ENCODE measurements at places on chromosomes 16 and 17.

- DNase-seq: no peak
These were observed 52.1 kb upstream of the ZNF750 start for GRCh38 chr17:82891911-82892310.

- no peak for DNase-seq
These were observed 10.4 kb upstream of the KDM6B start for GRCh38 chr17:7823581-7824001.

DNA sequence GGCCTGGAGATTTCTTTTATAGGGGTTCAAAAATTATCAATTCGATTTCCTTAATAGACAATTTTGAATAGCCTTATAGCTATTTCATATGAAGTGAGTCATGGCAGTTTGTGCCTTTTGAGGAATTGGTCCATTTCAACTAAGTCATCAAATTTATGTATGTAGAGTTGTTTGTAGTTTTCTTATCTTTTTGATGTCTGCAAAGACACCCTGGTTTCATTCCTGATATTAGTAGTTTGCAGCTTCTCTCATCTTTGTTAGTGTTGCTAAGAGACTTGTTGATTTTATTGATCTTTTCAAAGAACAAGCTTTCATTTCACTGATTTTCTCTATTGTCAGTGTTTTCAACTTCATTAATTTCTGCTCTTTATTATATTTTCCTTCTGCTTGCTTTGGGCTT, 44.2 kb downstream of the N4BP1 start:
- no peak for DNase-seq

- no peak for DNase-seq
These were observed 30.4 kb upstream of the FOXK2 start for GRCh38 chr17:82489117-82489516.

- DNase-seq: no peak
These were observed 119.6 kb upstream of the ZNF750 start for GRCh38 chr17:82959242-82959930.

DNA sequence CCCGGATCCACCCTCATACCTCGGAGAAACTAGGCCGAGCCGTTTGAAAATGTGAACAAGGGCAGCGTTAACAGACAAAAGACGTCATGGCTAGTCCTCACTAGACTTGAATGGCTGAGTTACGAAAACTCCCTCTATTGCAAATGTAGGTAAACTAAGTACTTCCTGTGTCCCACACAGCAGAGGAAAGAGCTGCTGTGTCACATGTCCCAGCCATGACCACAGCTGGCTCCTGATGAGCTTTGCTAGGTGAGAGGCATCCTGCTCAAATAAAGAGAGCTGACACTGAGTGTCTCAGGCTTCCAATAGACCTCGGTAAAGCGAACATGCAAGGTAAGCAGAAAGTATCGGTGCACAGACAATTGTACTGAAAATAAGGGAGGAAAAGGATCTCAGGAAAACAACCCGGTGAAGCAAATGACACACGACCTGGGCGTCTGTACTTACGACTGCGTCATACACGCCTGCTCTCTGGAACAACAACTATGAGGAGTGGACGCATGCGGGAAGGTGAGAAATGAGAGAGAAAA, 26.0 kb downstream of the TMEM204 start:
- no peak for DNase-seq

GRCh38 chr16:74743668-74744299, 30.8 kb downstream of the FA2H start:
- no peak for DNase-seq

DNA sequence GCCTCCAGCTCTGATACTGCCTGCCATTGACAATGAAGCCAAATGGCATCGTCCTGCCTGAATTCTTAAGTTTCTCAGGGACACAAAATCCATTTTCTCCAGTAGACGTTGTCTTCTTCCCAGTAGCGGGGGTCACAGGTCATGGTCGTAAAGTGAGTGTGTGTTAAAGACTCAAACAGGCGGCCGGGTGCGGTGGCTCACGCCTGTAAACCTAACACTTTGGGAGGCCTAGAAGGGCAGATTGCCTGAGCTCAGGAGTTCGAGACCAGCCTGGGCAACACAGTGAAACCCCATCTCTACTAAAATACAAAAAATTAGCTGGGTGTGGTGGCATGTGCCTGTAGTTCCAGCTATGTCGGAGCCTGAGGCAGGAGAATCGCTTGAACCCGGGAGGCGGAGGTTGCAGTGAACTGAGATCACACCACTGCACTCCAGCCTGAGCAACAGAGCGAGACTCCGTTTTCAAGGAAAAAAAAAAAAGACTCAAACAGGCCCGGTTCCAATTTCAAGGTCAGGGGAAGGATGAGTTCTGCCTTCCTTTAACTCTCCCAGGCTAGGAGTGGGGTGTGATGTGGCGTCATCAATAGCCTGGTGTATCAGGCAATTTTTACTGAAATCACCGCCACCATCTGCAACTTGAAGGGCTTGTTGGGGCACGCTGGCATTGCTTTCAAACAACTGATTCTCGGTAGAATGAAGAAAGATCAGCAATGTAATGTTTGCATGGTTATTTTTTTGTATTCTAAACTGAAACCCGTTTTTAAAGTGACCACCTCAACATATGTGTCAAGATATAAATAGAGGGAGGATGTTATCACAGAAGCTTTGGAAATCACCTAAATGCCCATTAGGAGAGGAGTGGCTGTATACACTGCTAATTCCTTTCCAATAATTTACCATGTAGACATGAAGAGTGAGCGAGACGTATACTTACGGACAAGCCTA, 91.0 kb downstream of the WSCD1 start:
- DNase-seq: no peak

DNA sequence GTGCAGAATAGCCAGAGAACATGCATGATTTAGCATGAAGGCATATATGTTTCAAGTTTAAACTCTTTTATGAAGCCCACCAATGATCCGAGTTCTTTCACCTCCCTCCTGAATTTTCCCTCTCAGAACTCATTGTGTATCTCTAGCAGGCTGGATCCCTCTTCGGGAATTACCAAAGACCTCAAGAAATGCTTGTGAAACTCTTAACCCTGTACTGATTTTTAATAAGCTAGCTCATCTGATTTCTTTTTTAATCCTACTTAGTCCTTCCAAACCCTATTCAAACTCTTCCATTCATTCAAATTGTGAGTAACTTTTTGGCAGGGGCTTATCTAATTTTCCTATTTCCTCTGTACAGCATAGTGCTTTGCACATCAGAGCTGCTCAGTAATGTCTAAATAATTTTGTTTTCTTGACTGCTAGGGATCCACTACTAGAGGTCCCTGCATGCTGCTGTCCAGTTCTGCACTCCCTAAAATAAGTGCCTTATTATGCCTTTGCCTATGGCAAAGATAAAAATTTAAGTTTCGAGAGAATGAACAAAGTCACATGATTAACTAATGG, 723.8 kb downstream of the CDH11 start:
- DNase-seq: no peak

GRCh38 chr17:75454193-75454592, 2.2 kb upstream of the TMEM94 start:
- peak; percentile 44 for DNase-seq

GRCh38 chr17:6927290-6928126, 68.3 kb upstream of the ALOX12 start:
- DNase-seq: no peak
